ENCODE measurements at places on chromosomes 5 and 9. TPM values are rescaled to one million over a fixed set of nuclear protein-coding genes. Genes with fewer than 3 reads are reported as not detected.

FAM200C gene
- total RNA-seq = 5.8 TPM

FOXI1 gene
- total RNA-seq = not detected

CENPP gene
- total RNA-seq = 7.4 TPM

ARL14EPL gene
- total RNA-seq = 0.25 TPM

DMRT2 gene
- total RNA-seq = 0.45 TPM
